Left renal cortex interstitium (tissue), 4 donors: ENCODE measurements at places on chromosomes 7 and 10.

DNA sequence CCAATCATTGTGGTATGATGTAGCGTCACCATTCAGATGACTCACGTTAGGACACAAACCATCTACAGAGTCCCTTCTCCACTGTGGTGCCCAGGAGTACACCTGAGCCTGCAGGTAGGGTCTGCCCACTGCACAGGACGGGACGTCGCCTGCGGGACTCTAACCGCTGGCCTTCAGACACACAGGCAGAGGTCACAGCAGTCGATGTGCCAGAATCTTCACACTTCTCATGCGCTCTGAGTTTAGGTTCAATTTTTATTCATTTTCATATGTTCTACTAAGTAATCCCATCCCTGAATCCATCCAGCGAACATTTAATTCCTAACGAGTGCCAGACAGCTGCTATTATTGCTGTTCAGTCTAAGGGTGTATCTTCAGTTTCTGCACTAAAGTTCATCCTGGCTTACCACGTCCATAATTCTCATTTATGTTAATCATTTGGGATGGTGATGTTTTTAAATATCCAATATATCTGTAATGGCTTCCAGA is 73.3 kb downstream of the CXCL12 start:
- no peak for DNase-seq

DNA sequence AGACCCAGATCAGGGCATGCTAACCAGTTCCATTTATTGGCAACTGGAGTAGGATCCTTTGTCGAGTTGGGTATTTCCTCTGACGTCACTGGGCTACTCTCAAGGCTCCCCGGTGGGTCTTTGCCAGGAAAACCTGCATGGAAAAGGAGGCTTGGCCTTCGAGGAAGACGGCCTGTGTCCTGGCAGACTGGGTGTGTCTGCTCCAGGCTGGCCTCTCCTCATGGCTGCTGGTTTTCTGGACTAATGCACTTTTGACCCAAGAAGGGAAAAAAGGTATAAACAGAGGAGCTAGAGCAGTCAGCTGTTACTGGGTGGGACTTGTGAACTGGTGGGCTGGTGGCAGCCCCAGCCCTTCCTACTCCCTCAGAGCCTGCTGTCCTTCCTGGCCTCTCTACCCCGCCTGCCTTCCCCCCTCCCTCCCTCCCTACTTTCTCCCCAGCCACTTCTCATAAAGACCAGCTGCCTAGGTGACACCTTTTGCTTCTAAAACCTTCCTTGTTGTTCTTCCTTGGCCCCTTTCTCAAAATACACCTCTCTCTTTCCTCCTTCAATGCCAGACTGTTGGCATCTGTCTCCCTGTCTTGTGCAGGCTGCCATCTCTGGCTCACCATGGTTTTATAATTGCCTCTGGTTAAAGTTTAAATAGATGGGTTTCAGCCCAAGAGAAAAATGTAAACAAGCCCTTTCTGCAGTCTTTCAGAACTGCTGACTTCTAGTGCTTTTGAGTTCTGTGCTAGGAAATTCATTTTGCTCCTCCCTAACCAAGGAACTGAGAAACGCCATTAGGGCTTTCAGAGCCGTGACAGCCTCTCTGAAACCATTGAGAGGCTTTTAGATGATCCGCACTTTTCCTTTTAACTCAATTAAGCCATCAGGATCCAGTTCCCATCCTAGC is 101.8 kb upstream of the MKLN1 start:
- DNase-seq = no peak

- DNase-seq = no peak
Measured at GRCh38 chr7:21304808-21305375, 123.0 kb upstream of the SP4 start.

DNA sequence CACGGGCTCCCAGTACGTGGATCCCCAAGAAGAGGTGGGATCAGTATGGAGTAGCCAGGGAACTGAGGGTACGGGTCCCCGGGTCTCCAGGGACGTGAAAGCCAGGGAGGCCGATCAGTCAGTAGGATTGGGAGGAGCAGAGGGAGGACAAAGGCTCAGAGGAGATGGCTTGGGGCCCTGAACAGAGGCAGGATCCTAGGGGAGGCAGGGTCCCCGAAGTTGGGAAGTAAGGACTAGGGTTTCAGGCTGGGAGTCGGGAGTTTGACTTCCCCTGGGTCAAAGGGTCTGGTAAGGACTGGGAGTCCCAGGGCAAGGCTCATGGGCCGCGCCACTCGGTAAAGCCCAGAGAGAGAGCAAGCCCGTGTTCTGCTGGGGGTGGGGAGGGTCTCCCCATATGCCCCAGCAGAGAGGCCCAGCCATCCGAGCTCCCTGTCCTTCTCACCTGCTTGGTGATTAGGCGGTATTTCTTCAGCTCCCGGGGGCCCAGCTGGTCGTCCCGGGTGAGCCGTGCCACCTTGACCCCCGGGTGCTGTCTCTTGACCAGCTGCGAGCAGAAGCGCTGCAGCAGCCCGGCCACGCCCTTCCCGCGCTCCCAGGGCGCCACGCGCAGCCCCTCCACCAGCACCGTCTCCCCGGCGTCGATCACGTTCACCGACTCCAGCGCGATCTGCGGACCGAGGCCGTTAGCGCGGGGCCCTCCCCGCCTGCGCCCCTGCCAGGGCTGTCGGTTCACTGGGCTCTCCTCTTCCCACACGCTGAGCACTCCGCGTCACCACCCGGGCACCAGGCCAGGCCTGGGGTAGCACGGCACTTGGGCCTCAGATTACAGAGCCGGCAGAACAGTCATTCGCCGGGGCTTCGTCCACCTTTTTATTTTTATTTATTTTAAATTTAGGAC is 7.0 kb downstream of the NAT16 start:
- no peak for DNase-seq

- no peak for DNase-seq
Measured at GRCh38 chr10:29259498-29259897, 29.4 kb upstream of the LYZL1 start.

GRCh38 chr10:113053881-113054280 is 103.8 kb downstream of the TCF7L2 start:
- no peak for DNase-seq

- no peak for DNase-seq
Measured at GRCh38 chr10:87596351-87596750, 63.3 kb upstream of the PAPSS2 start.
